Activated CD8-positive, alpha-beta memory T cell treated with anti-CD3 and anti-CD28 coated beads, Interleukin-2, amount 10 ng/mL, durations not matched to agents 7 days and 5 days (primary cell): ENCODE measurements at places on chromosomes 7 and 10. TPM values are rescaled to one million over a fixed set of nuclear protein-coding genes. Genes with fewer than 3 reads are reported as not detected.

DNA sequence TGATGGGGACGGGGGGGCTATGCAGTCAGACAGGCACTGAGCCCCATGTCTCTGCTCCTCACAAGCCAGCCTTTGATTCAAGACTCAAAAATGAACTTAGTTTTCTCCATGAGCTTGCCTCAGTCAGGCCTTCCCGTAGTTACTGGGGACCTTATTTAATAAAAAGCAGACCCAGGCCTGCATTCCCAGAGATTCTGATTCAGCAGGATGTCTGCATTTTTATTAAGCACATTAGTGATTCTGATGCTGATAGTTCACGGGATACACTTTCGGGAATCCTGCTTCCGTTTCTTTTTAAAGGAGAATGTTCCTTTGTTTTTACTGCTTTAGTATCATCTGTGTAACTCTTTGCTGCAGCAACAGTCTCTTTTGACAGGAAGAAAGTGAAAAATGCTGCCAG lies 28.3 kb upstream of the PLPP4 start:
- DNase-seq = no peak

DNA sequence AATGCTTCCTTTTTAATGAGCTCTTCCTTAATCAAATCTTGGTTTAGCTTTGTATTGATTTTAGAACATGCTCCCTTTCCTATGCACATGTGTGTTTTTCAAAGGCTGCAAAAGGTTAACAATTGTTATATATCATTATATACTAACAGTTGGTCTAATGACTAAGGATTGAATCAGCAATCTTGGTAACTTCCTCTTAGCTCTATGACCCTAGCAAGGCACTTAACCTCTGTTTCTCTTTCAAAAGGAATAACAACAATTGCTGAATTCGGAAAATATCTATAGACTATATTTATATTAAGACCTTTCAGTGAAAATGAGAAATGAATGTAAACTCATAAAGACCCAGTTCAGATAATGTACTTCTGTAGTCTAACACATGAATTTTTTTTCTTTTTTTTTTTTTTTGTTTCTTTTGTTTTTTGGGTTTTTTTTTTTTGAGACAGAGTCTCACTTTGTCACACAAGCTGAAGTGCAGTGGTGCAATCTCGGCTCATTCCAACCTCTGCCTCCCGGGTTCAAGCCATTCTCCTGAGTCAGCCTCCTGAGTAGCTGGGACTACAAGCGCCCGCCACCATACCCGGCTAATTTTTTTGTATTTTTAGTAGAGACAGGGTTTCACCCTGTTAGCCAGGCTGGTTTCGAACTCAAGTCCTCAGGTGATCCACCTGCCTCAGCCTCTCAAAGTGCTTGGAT lies 48.8 kb downstream of the HOXA1 start:
- no peak for DNase-seq

GRCh38 chr10:95254629-95255028 lies 36.2 kb downstream of the PDLIM1 start:
- DNase-seq = no peak

- no peak for DNase-seq
Measured at GRCh38 chr7:108598914-108599580, 29.4 kb downstream of the DNAJB9 start.

DNA sequence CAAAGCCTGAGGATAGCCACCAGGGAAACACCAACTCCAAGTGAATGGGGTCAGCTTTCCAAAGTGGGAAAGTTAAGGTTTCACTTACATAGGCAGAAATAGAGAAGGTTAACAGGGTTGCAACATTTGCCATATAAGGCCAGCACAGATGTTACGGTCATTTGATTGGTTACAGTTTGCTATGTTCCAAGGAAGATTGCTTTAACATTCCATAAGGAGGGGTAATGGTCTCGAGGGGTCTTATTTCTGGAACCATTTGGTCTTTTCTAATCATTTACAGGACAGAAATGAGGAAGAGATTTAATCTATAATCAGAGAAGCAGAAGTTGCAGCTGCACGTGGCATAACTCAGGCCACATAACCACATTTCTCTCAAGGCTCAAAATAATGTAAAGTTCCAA lies 679.4 kb upstream of the C7orf33 start:
- DNase-seq = no peak

DNA sequence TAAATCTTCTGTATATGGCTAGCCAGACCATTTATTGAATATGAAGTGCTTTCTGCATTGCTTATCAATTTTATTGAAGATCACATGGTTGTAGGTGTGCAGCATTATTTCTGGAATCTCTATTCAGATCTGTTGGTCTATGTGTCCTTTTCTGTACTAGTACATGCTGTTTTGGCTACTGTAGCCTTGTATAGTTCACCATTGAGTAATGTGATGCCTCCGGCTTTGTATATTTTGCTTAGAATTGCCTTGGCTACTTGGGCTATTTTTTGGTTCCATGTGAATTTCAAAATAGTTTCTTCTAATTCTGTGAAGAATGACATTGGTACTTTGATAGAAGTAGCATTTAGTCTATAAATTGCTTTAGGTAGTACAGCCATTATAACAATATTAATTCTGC lies 1187.2 kb downstream of the XPNPEP1 start:
- no peak for DNase-seq

DNA sequence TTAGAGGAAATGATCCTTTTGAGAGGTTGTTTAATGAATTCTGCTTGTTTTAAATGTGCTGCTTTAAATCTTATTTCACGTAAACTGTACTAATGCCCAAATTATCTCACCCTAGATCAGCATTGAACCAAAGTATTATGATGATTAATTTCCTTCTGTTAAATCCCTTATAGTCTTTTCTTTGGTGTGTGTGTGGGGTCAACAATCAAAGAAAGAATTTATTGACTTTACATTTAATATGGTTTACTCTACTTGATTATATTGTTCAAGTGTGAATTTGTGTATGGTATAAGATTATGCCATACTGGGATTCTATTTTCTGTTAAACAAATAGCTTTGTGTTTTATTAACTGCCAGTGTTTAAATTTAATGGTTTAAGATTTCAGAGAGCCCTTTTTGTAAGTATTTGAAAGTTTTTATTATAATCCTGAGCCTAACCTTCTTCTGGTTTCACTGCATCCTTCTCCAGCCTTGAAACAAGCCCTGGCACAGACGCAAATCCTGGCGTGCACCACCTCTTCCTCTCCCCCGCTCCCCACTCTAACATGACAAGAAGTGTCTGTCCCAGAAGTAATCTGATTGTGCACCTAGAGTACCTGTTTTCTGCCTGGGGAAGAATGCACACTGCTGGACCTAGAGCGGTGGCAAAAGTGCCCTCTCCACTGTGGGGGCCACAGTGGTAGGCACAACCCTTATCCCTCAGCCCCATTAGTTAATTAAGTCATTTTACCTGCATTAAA lies 70.6 kb downstream of the KAT6B start:
- no peak for DNase-seq

- DNase-seq = no peak
Measured at GRCh38 chr10:47082055-47082784, 171.0 kb downstream of the PTPN20 start.

DNA sequence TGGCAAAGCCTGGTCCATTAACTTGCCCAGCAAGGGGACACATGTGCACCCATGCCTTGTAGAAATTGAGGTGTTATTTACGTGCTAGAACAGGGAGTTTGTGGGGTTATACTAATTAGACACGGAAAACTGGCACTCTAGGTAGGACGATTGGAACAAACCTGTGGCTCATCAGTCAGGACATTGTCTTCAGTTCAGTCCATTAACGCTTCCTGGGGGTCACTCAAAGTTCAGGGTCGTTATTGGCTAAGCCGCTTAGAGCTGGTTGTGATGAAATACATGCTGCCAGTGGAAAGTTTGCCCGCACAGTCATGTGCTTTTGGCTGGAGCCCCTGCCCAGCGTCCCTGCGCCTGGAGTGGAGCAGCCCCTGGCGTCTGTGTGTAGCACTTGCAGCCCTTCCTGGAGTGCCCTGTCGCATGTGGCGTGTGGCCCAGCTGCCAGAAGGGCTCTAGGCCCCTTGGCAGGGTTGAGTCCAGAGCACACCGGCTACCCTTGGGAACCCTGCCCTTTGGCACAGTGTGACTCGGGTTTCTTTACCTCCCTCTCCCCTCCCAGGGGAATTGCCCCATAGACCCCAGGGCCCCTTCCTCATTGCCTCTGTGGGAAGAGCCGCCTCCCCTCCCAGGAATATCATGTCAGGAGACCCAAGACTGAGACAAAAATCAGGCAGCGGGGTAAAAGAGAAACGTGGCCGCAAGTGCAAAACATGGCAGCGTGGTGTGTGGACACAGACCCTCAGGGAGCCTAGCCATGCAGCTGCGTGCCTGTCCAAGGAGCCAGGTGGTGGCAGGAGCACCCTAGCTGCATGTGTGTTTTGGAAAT lies 9.8 kb downstream of the ZNF775 start:
- DNase-seq = no peak

DNA sequence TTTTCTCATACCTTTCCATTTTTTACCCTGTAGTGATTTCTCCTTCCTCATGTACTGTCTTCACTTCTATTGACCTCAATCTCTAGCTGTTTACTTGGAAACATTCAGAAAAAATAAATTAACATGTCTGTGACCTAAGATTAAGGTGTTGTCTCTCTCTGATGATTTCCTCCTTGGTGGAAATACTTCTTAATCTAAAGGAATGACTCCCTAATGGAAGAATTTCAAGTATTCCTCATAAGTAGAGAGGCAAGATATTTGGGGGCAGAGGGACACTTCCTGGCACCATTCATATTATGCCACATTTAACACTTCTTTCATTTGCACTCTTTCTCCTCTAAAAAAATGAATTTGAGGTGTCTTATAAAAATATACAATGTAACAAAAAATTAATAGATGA lies 202.8 kb downstream of the NEBL start:
- no peak for DNase-seq

- no peak for DNase-seq
Measured at GRCh38 chr7:151081170-151082101, 827 bp upstream of the FASTK start.

DNA sequence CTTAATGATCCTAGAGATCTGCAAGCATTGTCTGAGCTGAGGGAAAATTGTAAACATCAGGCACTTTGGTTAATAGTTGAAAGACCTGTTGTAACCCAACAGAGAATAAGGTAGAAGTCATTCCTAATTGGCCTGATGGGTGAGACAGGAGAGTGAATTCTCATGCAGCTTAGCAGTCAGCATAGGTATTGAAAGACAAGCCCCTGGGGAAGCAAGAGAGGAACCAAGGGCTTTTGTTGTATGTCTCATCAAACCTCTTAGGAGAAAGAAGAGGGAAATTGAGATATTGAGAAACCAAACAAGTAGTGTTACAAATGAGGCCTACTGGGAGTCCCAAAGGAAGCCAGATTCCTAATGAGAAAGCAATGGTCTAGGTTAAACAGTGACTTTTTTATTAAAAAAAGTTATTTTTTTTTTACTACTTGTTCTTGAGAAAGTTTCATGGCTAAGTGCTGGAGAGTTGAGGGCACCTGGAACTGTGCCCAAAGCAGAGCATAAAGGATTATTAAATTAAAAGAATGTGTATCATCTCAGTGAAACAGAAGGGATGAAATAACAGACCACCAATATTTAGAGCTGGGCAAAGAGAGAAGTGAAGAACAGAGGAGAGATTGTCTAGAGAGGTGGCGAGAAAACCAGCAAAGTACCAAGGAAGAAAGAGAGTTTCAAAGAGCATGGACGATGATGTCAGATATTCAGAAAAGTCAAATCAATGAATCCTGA lies 168.9 kb downstream of the CDK14 start:
- DNase-seq = no peak

GRCh38 chr10:77207828-77208185 lies 429.8 kb downstream of the KCNMA1 start:
- no peak for DNase-seq

DNA sequence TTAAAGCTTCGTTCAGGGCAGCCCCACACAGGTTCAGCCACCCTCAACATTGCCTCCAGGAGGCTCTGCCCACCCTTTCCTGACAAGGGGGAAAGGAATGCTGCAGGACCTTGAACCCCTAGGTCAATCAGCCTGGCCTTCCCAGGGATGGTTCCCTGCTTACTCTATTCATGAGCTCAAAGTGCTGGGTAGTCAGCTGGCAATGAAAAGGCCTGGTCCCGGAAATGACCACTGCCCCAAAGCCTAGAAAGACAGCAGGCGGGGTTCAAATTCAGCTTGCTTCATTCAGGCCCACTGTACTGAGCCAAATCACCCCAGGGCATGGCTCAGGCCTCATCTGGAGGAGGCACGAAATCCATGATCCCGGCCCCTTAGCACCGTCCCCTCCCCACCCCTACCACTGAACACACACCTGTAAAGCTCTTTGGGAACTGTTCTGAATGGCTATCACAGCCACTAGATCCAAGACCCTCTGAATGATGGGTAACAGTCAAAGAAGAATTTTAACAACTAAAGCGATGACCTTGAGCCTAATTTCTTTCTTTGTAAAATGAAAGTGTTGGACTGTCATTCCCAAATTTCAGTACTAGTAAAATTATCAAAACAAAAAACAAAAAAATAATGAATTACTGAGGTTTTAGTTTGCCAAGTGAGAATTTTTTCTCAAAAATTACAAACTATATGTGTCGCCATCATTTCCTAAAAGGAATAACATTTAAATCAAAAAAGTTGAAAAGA lies 1.0 kb downstream of the URGCP start:
- DNase-seq = no peak

DNA sequence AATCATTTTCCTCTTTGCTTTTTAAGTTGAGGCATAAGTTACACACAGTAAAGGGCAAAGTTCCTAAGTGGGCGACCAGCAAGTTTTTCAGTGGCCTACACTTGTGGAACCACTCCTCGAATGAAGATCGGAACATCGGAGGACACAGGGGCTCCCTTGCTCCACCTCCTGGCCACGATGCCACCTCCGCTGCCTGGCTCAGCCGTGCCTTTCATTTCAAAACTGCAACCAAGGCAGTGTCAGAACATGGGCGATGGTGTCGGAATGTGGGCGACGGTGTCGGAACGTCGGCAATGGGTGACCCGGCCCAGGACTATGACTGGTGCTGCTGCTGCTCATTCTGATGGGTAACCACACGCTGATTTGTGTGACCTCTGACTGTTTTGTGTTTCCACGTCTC lies 9.6 kb upstream of the VIPR2 start:
- no peak for DNase-seq

DNA sequence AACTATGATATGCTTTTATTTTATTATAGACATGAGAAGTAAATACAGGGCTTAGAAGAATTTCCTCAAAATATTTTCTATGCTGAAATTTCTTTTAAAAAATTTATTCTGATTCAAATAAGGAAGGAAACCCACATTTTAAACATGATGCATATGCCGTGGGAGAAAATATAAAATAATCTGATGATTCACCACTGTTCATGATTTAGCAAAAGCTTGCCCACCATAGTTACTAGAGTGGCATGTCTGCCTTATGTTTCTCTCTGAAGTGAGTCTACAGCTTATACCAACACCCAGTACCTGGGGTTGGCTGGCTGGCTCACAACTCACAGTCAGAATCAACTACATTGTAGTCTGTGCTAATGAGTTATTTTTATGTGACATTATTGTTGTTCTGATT lies 102.0 kb downstream of the GNAI1 start:
- DNase-seq = no peak

SFRP4 gene
- not detected for total RNA-seq

MYOF gene
- total RNA-seq = 6.6 TPM

ERVW-1 gene
- total RNA-seq = not detected

SPDYE2B gene
- not detected for total RNA-seq

FBXO24 gene
- 0.80 TPM for total RNA-seq

UBN2 gene
- total RNA-seq = 10.8 TPM

ZC3HAV1 gene
- total RNA-seq = 125 TPM

EPHB6 gene
- total RNA-seq = 5.1 TPM

AMPH gene
- not detected for total RNA-seq

GIMAP6 gene
- total RNA-seq = 65.0 TPM
